Activated T-helper 1 cell treated with anti-CD3 and anti-CD28 coated beads, Interleukin-12 subunit alpha, Interleukin-12 subunit beta, Interleukin-2, Interleukin-4 antibody, amounts not matched to agents 30 ng/mL and 10 ng/mL and 1 ng/mL, durations not matched to agents 14 hours and 24 hours and 36 hours (primary cell): ENCODE measurements at places on chromosomes 1 and 21.

DNA sequence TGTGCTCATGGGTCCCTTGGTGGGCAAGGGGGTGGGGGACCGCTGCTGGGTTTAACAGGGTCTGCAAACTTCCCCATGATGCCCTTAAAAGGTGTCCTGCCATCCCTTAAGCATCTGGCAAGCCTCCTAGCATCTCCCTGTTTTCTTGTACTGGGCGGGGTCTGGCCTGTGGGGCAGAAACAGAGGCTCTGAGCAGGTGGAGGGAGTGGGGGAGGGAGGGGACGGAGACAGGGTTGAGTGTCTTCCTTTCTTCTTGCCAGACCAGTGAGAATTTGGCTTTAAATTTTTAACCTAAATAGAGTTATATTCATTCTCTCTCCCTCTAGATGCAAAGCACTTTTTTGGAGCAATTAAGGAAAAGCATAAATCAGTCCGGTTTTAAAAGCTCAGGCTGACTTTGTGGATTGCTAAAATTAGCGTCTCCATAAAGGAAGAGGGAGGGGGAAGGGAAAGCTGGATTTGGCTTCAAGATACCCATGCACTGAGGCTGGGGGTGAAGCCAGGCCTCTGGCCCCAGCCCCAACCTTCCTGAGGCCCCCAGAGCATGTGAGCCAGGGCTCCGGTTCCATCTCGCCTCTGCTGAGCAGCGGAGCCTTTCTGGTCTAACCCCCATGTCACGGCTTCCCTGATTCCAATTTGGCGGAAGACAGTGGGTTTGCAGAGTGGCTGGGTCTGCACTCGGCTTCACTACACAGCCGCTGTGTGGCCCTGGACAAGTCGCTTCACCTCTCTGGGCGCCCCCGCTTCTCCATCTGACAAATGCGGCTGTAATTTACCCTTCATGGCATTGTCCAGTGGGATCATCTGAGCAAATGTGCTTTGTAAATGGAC is 25.3 kb downstream of the IGSF21 start:
- H3K4me3 ChIP-seq = no peak overlapping the region
- peaks cover 2% of the 10 kb centered on the region for H3K27me3 ChIP-seq
- H3K27ac ChIP-seq = no peak overlapping the region
- DNase-seq = no peak
- no peaks in the 10 kb centered on the region for H3K36me3 ChIP-seq

- no peak for DNase-seq
- H3K4me3 ChIP-seq = no peak overlapping the region
- H3K27me3 ChIP-seq = no peaks in the 10 kb centered on the region
- H3K27ac ChIP-seq = no peak overlapping the region
- peaks cover 91% of the 10 kb centered on the region for H3K4me1 ChIP-seq
Measured at GRCh38 chr1:59015708-59016107, 231.9 kb upstream of the JUN start.

- H3K27me3 ChIP-seq = no peaks in the 10 kb centered on the region
- no peak overlapping the region for H3K4me3 ChIP-seq
Measured at GRCh38 chr21:37767984-37768383, 148.3 kb downstream of the KCNJ6 start.

- no peaks in the 10 kb centered on the region for H3K36me3 ChIP-seq
- no peaks in the 10 kb centered on the region for H3K27me3 ChIP-seq
- no peaks in the 10 kb centered on the region for H3K4me1 ChIP-seq
- no peak for DNase-seq
- H3K27ac ChIP-seq = no peak overlapping the region
- H3K4me3 ChIP-seq = no peak overlapping the region
Measured at GRCh38 chr1:194161591-194161990, 975.2 kb upstream of the B3GALT2 start.
